ENCODE measurements at places on chromosomes 5 and 9.

GRCh38 chr9:112819635-112820496, 69.3 kb downstream of the SNX30 start:
- peak; percentile 50 for DNase-seq

- DNase-seq: no peak
Measured at GRCh38 chr5:52870448-52870847, 82.7 kb downstream of the ITGA1 start.

GRCh38 chr5:126650463-126650862, 49.7 kb downstream of the PHAX start:
- no peak for DNase-seq

DNA sequence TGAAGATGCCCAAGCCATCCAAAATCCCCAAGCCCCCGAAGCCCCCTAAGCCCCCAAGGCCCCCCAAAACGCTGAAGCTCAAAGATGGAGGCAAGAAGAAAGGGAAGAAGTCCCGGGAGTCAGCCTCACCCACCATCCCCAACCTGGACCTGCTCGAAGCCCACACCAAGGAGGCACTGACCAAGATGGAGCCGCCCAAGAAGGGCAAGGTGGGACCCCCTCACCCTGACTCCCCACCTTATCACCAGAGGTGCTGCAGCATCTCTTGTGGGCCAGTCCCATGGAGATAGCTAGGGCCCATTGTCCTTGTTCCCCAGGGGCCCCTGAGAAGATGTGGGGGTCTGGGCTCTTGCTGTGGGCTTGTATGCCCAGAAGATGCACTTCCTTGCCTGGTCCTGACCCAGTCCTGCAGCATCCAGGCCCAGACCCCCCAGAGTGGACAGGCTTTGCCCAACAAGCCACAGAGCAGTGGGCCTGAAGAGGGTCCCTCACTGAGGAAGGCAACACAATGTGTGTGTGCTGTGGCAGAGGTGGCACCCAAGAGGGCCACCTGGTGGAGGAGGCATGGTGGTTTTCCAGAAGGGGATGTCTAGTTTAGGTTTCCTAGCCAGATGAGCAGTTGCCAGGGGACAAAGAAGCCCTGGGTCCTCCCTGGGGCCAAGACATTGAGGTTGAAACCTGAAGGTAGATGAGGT, 84.1 kb downstream of the PHF2 start:
- no peak for DNase-seq

- DNase-seq: no peak
Measured at GRCh38 chr5:73998489-73998888, 372.5 kb downstream of the ARHGEF28 start.

DNA sequence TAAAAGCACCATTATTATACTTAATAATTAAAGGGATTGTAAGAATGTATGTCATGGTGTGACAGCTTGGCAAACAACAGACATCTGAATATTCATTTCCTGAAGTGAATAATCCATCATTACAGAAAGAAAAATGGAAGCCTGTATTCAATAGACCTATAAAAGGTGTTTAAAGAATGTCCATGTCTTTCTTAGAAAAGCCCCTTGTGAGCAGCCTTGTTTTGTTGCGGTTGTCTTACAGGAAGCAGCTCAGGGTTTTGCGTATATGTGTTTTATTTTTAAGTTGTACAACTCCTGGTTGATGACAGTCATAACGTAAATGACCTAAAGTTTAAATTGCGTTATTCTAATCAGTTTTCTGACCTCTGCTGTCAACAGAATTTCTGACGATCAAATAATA, 53.8 kb downstream of the CAST start:
- no peak for DNase-seq

DNA sequence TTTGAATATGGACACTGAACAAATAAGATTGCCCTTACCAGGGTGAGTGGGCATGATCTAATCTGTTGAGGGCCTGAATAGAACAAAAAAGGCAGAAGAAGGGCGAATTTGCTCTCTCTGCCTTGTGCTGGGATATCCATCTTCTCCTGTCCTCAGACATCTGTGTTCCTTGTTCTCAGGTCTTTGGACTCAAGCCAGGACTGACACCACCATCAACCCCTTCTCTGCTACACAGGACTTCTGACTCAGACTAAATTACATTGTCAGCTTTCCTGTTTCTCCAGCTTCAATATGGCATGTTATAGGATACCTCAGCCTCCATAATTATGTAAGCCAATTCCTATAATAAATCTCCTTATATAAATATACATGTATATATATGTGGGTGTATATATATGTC, 40.8 kb upstream of the SLCO6A1 start:
- no peak for DNase-seq

DNA sequence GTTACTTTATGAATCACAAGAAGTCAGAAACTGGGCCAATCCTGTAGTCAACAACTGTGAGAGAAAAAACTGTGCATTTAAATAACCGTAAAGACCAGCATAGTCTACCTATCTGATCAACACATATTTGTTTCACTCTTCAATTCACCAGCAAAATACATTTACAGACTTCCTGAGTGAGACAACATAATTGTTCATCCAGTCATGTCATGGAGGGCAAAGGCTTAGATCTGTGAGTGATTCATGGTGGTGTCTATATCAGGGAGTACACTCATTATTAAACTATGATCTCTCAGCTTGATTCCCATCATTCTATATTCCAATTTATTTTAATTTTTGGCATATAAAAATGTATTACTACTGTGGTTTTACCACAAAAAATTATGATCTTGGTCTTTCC, 694.6 kb downstream of the DNAH5 start:
- DNase-seq: no peak

DNA sequence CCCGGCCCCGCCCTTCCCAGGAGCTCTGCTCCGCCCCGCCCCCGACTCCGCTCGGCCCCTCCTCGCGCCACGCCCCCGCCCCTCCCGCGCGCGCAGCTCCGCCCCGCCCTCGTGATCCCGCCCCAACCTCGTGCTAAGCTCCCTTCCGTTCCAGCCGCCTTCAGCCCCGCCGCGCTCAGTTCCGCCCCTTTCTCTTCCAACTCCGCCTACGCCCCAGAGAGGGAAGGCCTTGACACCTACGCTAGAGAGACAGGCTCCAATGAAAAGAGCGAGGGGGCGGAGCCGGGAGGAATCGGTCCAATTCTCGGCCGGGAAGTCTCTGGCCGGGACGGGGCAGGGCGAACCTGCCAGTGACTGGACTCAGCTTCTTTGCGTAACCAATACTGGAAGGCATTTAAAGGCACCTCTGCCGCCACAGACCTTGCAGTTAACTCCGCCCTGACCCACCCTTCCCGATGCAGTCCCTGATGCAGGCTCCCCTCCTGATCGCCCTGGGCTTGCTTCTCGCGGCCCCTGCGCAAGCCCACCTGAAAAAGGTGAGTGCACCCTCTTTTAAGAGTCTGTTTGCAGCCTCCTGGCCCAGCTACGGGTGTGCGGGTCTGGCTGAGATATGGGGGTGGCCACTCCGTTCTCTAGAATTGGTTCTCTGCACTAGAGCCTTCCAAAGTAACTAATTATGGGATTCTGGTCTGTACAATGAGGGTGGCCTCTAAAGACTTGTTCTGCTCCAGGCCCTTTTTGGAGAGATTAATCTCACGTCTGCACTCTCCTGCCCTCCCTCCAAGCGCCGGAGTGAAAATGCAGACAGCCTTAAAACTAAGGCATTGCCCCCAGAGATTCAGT, at the start of gene GM2A:
TSS of gene GM2A (plus strand) at position 424 of the 843 bp plus-strand sequence. CDS start at position 456, 32 bp downstream.
- DNase-seq: peak; percentile 91

DNA sequence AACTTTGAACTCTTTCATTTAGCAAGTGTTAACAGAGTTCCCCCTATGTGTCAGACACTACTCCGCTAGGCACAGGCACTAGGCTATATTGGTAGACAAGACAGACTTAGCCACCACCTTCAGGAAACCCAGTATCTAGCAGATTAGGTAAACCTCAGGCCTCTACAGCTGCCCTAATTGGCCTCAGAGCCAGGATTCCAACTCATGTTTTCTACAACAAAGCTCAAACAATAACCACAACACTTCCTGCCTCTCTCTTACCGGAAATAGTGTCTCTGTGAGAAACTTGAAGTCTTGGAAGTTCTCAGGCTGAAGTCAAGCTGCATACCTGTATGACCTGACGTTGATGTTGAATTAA, 116.6 kb upstream of the SLC44A1 start:
- DNase-seq: no peak

DNA sequence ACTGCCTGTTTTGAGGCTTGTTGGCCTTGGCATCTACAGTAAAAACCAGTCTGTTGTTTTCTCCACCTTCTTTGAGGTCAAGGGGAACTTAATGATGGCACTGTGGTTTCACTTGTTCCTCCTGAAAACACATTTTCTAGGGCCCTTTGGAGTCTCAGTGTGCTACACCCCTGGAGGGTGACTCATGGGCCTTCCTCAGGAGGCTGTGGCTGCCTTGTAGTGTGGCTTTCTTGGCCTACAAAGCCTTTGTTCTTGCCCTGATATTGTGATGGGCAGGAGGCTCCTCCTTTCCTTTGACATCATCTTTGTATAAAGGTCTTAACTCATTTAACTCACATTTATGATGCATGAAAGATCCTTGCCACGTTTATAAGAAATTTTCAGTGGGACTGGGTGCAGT, 56.3 kb upstream of the GPBP1 start:
- no peak for DNase-seq

GRCh38 chr5:139514486-139514856, 31.9 kb upstream of the STING1 start:
- DNase-seq: no peak

DNA sequence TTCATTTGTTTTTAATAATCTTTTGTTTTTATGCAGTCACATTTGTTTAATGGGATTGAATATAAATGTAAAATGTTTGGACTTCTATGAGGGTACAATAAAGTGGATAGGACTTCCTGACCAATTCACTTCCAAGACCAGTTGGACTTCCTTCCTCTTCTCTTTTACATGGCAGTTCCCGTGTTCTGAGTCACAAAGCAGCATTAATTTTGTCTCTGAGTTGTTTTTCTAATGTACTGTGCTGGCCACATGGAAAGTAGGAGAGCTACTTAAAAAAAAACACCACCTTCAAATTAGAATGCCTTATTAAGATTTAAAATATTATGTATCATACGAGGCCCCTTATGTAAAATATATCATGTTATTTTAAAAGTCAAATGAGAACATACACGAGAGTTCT, 87.3 kb downstream of the CCDC171 start:
- no peak for DNase-seq

DNA sequence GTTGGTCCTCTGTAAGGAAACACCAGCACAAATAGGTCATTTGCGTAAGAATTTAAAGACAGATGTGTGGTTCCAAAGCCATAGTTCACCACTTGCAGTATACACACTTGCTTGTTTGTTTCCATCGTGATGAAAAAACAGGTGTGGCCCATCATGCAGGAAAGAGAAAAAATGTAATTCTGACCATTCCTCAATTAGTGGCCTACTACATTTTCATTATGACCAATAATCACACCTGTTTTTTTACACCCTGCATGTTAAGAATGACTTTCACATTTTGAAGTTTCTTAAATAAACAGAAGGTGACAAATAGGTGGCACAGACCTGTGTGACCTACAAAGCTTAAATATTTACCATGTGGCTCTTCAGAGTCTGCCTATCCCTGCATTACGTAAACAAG, 2.2 kb upstream of the ICE1 start:
- DNase-seq: no peak

GRCh38 chr5:117888688-117889087, 1099.7 kb downstream of the DTWD2 start:
- no peak for DNase-seq

GRCh38 chr9:129908906-129909305, 73.6 kb downstream of the USP20 start:
- DNase-seq: no peak

- DNase-seq: no peak
Measured at GRCh38 chr5:127684726-127685467, 18.3 kb upstream of the CCDC192 start.

GRCh38 chr5:108983461-108984092, 235.9 kb downstream of the FER start:
- DNase-seq: no peak

GRCh38 chr9:113436728-113437515, 26.4 kb downstream of the C9orf43 start:
- DNase-seq: no peak

- DNase-seq: no peak
Measured at GRCh38 chr9:86722706-86723075, 224.6 kb downstream of the GAS1 start.

DNA sequence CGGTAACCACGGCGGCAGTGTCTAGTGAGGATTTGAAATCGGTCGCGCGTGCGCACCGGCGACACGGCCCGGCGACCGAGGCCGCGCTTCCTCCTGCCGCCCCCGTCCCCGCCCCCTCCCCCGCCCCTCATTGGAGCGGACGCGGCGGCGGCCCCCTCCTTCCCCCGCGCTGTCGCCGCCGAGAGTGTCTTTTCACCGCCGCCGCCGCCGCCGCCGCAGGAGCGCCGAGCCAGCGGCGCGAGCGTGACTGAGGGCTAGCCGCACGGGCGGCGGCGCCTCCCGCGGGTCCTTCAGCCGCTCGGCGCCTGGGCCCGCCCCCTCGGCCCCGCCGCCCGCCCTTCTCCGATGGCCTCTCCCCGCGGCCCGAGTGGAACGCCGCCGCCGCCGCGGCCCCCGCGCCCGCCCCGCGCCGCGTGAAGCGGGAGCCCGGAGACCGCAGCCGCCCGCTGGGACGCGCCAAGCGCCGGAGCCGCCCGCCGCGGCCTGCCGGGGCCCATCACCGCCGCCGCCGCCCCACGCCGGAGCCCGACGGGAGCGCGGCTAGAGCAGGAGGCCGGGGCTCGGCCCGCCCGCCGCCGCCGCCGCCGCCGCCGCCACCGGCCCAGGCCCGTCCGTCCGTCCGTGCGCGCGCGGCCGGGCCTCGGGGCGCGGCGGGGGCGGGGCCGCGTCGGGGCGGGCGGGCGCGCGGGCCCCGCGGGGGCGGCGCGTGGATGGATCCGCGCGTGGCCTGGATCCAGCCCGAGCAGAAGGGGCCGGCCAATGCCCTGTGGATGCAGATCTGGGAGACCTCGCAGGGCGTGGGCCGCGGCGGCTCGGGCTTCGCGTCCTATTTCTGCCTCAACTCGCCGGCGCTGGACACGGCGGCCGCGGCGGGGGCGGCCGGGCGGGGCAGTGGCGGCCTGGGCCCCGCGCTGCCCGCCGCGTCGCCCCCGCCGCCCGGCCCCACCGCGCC, at the start of gene TENT4A:
TSS of gene TENT4A (plus strand) at position 159 of the 952 bp plus-strand sequence. CDS start at position 711, 552 bp downstream.
- DNase-seq: no peak

GRCh38 chr5:145509336-145510136, 325.6 kb downstream of the PRELID2 start:
- DNase-seq: peak; percentile 59

GRCh38 chr5:57538341-57538955, 55.8 kb upstream of the ACTBL2 start:
- DNase-seq: no peak

- DNase-seq: no peak
Measured at GRCh38 chr9:81968026-81968425, 20.5 kb upstream of the SPATA31D1 start.

GRCh38 chr9:72205513-72205912, 56.3 kb downstream of the GDA start:
- no peak for DNase-seq
